Upper lobe of left lung (tissue), 6 donors: ENCODE measurements at places on chromosomes 13 and 19.

DNA sequence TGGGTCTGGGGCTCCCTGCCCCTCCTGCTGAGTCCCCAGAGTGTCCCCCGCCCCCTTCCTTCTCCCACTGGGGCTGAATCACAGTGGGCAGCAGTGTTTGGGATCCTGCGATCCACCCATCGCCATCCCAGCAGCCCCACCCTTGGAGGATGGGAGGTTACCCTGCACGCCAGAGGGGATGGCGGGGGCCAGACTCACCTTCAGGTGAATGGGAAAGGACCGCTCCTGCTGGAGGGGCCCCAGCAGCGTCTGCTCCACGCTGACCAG, 569 bp downstream of the DLEU7 start:
- H3K4me1 ChIP-seq, result peaks cover 6% of the 10 kb centered on the region
- no peak for DNase-seq

GRCh38 chr13:44317752-44318151, 55.9 kb upstream of the SERP2 start:
- H3K27me3 ChIP-seq, result no peaks in the 10 kb centered on the region
- DNase-seq, result no peak

DNA sequence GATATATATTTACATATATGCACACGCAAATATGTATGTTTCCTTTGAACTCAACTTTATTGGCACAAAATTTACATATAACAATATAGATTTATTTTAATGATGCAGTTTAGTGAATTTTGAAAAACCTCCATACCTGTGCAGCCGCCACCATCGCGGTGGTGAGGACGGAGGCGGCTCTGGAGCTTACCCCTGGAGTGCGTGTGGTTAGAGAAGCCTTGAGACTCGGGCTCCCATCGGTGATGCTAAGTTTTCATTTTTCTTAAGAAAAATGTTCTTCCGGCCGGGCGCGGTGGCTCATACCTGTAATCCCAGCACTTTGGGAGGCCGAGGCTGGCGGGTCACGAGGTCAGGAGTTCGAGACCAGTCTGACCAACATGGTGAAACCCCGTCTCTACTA, 31.8 kb downstream of the GJA3 start:
- no peak overlapping the region for H3K27ac ChIP-seq
- H3K27me3 ChIP-seq, result peaks cover 15% of the 10 kb centered on the region
- peak overlapping the region; percentile 64 for H3K4me3 ChIP-seq
- no peaks in the 10 kb centered on the region for H3K36me3 ChIP-seq
- H3K4me1 ChIP-seq, result peaks cover 7% of the 10 kb centered on the region

DNA sequence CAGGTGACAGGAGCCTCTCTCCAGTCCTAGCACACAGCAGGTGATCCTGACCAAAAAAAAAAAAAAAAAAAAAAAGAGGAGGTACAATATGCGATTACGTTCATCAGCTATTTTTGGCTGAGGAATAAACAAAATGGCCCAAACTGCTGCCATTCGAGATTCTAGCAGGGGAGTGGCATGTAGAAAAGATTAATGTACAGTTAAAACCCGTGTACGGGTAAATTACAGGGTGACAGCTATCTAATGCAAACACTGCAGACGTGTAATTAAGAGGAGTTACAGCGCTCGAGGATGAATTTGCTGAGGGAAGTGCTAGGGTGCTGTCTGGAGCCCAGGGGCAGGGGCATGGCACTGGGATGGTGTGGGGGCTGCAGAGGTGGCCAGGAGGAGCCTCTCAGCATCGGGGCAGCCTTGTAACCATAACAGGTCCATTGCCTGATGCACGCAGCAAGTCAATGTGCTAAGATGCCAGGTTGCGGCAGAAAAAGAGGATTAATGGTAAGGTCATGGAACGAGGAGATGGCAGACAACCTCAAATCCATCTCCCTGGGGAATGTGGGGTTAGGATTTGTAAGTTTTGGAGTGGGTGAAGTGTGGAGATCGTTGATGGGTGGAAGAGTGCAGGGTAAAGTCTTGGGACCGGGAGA, 17.4 kb downstream of the CHST8 start:
- no peaks in the 10 kb centered on the region for H3K36me3 ChIP-seq
- no peak overlapping the region for H3K27ac ChIP-seq
- H3K4me3 ChIP-seq, result no peak overlapping the region
- no peak for DNase-seq
- no peaks in the 10 kb centered on the region for H3K4me1 ChIP-seq

DNA sequence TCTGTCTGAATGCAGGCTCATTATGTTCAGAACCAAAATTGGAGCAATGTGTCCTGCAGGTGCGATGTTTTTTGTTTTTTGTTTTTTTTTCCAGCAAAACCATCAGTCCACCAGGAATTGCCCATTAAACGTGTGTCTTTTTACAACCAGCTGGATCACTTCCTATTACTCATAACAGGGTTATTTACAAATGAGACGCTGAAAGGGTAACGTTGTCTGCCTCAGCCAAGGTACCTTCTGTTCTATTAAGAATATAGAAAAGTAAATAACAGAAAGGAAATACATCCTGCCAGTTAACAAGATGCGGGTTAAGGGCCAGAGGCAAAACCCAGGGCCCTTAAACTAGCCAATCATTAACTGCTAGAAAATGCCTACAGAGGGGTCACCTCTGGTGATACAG, 590.4 kb downstream of the TBC1D4 start:
- H3K4me1 ChIP-seq, result no peaks in the 10 kb centered on the region
- H3K36me3 ChIP-seq, result no peaks in the 10 kb centered on the region
- no peak overlapping the region for H3K27ac ChIP-seq
- H3K27me3 ChIP-seq, result no peaks in the 10 kb centered on the region
- no peak for DNase-seq
- H3K4me3 ChIP-seq, result no peak overlapping the region

DNA sequence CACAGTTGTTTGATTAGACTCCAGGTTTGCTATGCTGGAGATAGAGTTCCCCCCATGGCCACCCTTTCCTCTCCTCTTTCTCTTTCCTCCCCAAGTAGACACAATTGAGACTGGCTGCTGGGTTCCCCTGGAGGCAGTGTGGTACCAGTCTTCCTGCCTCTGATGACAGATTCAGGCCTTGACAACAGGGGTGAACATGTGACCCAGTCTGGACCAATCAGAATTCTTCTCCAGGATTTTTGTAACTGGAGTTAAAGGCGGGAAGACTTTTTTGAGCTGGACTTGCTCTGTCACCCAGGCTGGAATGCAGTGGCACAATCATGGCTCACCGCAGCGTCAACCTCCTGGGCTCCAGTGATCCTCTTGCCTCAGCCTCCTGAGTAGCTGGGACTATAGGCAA, 48.7 kb downstream of the CCNE1 start:
- H3K4me3 ChIP-seq, result no peak overlapping the region
- H3K27me3 ChIP-seq, result no peaks in the 10 kb centered on the region
- H3K36me3 ChIP-seq, result no peaks in the 10 kb centered on the region
- no peaks in the 10 kb centered on the region for H3K4me1 ChIP-seq
- no peak overlapping the region for H3K27ac ChIP-seq

- no peak overlapping the region for H3K4me3 ChIP-seq
- H3K36me3 ChIP-seq, result no peaks in the 10 kb centered on the region
- no peak for DNase-seq
Observed at GRCh38 chr13:104286566-104287290, 1220.5 kb upstream of the SLC10A2 start.

DNA sequence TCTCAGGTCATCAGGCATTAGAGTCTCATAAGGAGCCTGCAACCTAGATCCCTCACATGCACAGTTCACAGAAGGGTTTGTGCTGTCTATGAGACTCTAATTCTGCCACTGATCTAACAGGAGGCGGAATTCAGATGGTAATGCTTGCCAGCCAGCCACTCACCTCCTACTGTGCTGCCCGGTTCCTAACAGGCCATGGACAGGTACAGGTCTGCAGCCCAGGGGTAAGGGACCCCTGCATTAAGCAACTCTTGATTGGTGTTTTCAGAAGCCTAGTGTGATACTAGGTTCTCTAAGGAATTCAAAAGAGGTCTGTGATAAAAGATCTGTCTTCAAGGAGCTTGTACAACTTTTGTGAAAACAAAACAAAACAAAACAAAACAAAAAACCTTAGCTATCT, 31.1 kb downstream of the CAB39L start:
- no peak for DNase-seq
- H3K36me3 ChIP-seq, result no peaks in the 10 kb centered on the region
- no peak overlapping the region for H3K4me3 ChIP-seq
- no peak overlapping the region for H3K27ac ChIP-seq

GRCh38 chr19:800360-801029, 3.2 kb downstream of the PTBP1 start:
- H3K4me3 ChIP-seq, result peak overlapping the region; percentile 88
- peak overlapping the region; percentile 99 for H3K27ac ChIP-seq
- H3K27me3 ChIP-seq, result no peaks in the 10 kb centered on the region

GRCh38 chr19:38730731-38731589, 13.3 kb downstream of the CAPN12 start:
- no peak overlapping the region for H3K4me3 ChIP-seq
- H3K27ac ChIP-seq, result peak overlapping the region; percentile 89
- peaks cover 39% of the 10 kb centered on the region for H3K4me1 ChIP-seq
- no peak for DNase-seq
- H3K36me3 ChIP-seq, result peaks cover 44% of the 10 kb centered on the region

- H3K27me3 ChIP-seq, result no peaks in the 10 kb centered on the region
- DNase-seq, result no peak
- peaks cover 73% of the 10 kb centered on the region for H3K4me1 ChIP-seq
- no peaks in the 10 kb centered on the region for H3K36me3 ChIP-seq
Observed at GRCh38 chr19:5955636-5955935, 22.4 kb downstream of the RANBP3 start.

DNA sequence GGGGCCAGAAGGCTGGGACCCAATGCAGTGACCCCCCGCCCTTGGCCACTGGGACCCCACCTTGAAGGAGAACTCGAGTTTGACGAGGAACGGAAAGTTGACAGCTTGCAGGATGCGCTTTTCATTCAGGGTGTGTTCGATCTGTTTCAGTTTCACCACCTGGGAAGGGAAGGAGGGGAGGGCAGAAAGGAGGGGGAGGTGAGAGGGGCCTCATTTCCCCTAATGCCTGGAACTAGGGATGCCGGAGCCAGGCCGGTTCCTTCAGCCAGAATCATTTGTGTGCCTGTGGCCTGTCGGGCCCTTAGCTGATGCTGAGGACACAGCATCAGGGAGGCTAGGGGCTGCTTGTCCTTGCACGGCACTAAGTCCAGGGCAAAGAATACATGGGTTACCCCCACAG, 12.2 kb upstream of the SAMD1 start:
- no peaks in the 10 kb centered on the region for H3K4me1 ChIP-seq
- H3K4me3 ChIP-seq, result no peak overlapping the region
- H3K27me3 ChIP-seq, result no peaks in the 10 kb centered on the region
- H3K27ac ChIP-seq, result peak overlapping the region; percentile 3

- peak overlapping the region; percentile 80 for H3K27ac ChIP-seq
- H3K4me1 ChIP-seq, result peaks cover 9% of the 10 kb centered on the region
- no peak overlapping the region for H3K4me3 ChIP-seq
- H3K36me3 ChIP-seq, result peaks cover 98% of the 10 kb centered on the region
Observed at GRCh38 chr19:10142701-10143375, 23.1 kb upstream of the EIF3G start.

GRCh38 chr13:44389060-44389666, 15.5 kb downstream of the SERP2 start:
- no peaks in the 10 kb centered on the region for H3K27me3 ChIP-seq
- no peak overlapping the region for H3K4me3 ChIP-seq
- H3K4me1 ChIP-seq, result no peaks in the 10 kb centered on the region
- no peak for DNase-seq
- H3K36me3 ChIP-seq, result no peaks in the 10 kb centered on the region
- no peak overlapping the region for H3K27ac ChIP-seq
